Activated T-cell treated with anti-CD3 and anti-CD28 coated beads, Interleukin-2, amount 50 U/mL, for 72 hours (primary cell): ENCODE measurements at places on chromosomes 1 and 21. TPM values are rescaled to one million over a fixed set of nuclear protein-coding genes. Genes with fewer than 3 reads are reported as not detected.
A peak's percentile ranks its signal among the peaks of the same experiment; 100 is the strongest.

The BARHL2 gene
- total RNA-seq = not detected

GRCh38 chr21:46457801-46458314, 833 bp upstream of the DIP2A start:
- H3K4me3 ChIP-seq = peak overlapping the region; percentile 91
- H3K27me3 ChIP-seq = no peaks in the 10 kb centered on the region
- H3K36me3 ChIP-seq = peaks cover 16% of the 10 kb centered on the region
- H3K4me1 ChIP-seq = peaks cover 53% of the 10 kb centered on the region

DNA sequence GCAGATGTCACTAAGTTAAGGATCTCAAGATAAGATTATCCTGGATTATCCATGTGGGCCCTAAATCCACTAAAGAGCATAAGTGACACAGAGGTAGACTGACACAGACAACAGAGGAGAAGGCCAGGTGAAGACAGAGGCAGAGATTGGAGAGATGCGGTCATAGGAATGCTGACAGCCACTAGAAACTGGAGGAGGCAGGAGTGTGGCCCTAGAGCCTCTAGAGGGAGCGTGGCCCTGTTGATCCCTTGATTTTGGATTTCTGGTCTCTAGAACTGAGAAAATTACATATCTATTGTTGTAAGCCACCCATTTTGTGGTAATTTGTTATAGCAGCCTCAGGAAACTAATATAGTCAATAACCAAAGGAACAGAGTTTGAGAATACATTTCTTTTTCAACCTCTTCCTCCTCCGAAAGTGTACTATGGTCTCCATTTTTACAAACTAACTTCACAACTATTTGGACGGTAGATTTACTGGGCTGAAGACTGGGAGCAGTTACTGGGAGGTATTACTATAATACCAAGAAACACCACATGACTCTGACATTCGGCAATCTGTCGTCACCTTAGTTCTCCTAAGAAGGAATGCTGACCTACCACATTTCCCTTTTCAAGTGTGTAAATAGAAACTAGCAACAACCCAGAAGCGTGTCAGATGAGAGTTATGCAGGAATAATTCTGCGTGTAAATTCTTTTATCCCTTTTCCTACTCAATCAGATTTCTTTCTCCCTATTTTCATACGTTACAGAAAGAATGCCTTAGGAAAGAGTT, 116.0 kb upstream of the ZNHIT6 start:
- H3K4me1 ChIP-seq = no peaks in the 10 kb centered on the region
- H3K36me3 ChIP-seq = no peaks in the 10 kb centered on the region
- H3K27ac ChIP-seq = no peak overlapping the region
- no peak for DNase-seq

- H3K27ac ChIP-seq = no peak within 1 kb of the TSS
- H3K4me1 ChIP-seq = peaks cover 51% of the 10 kb centered on the region
- peak; percentile 47 for DNase-seq
- H3K36me3 ChIP-seq = no peaks in the 10 kb centered on the region
- peak within 1 kb of the TSS; percentile 56 for H3K4me3 ChIP-seq
Measured at GRCh38 chr1:173206816-173207568, at the start of gene TNFSF4. TNFSF4 (minus strand) TSS chr1:173207331; CDS start chr1:173207176, 155 bp downstream.

DNA sequence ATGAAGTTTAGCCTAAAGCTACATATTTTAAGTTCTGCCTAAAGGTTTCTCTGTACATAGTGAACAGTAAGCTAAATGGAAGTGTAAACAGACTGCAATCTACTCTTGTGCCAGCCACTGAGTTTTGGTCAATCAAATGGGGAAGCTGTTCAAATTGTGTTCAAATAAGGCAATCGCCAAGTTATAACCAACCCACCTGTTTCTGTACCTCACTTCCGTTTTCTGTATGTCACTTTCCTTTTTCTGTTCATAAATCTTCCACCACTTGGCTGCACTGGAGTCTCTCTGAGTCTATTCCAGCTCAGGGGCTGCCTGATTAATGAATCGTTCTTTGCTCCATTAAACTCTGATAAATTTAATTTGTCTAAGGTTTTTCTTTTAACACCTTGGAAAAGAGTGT, 10.8 kb upstream of the THEM4 start:
- H3K4me3 ChIP-seq = peak overlapping the region; percentile 29
- no peak overlapping the region for H3K27ac ChIP-seq
- H3K27me3 ChIP-seq = no peaks in the 10 kb centered on the region
- no peaks in the 10 kb centered on the region for H3K36me3 ChIP-seq

- no peaks in the 10 kb centered on the region for H3K27me3 ChIP-seq
- H3K36me3 ChIP-seq = peaks cover 3% of the 10 kb centered on the region
- no peak overlapping the region for H3K4me3 ChIP-seq
- no peak for DNase-seq
- no peak overlapping the region for H3K27ac ChIP-seq
Measured at GRCh38 chr1:246147524-246148461, 359.3 kb downstream of the SMYD3 start.

DNA sequence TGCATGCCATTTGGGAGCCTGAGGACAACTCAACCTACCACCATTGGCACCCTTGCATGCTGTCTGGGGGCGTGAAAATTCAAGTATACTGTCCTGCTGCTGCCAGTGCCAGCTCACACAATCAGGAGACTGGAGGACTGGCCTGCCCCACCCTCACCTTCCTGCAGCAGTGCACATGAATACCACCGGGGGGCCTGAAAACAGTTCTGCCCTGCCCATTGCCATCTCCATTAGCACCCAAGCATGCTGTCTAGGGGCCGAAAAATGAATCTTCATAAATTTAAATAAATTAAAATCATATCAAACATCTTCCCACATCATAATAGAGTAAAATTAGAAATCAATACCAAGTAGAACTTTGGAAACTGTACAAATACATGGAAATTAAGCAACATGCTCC, 322.1 kb upstream of the TMPRSS15 start:
- H3K4me1 ChIP-seq = no peaks in the 10 kb centered on the region
- H3K36me3 ChIP-seq = no peaks in the 10 kb centered on the region
- no peaks in the 10 kb centered on the region for H3K27me3 ChIP-seq
- H3K27ac ChIP-seq = no peak overlapping the region
- DNase-seq = no peak
- no peak overlapping the region for H3K4me3 ChIP-seq

GRCh38 chr1:9035226-9035625, 9.0 kb upstream of the SLC2A7 start:
- peaks cover 18% of the 10 kb centered on the region for H3K27me3 ChIP-seq
- H3K4me3 ChIP-seq = no peak overlapping the region
- H3K27ac ChIP-seq = no peak overlapping the region
- peaks cover 5% of the 10 kb centered on the region for H3K36me3 ChIP-seq
- DNase-seq = no peak

DNA sequence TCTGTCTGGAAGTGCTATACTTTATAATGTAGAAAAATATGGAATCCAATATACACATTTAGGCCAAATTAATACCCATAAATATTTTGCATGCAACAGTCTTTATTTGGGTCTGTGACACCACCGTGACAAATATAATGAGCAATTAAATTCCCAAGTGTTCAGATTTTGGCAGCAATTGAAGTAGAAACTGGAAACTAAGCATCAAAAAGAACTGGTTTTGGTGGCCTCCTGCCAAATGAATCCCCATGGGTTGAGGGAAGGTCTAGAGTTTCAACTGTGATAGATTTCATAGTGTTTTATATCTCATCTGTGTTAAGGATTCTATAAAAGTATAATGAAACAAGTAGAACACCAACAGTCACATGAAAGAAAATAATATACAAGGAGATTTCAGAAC, 88.4 kb downstream of the DPYD start:
- no peak for DNase-seq
- no peaks in the 10 kb centered on the region for H3K4me1 ChIP-seq
- no peaks in the 10 kb centered on the region for H3K36me3 ChIP-seq
- no peak overlapping the region for H3K4me3 ChIP-seq
- no peak overlapping the region for H3K27ac ChIP-seq

GRCh38 chr1:24849672-24850295, 80.3 kb downstream of the RUNX3 start:
- DNase-seq = no peak
- no peaks in the 10 kb centered on the region for H3K36me3 ChIP-seq
- no peak overlapping the region for H3K27ac ChIP-seq
- H3K4me3 ChIP-seq = peak overlapping the region; percentile 80
- peaks cover 16% of the 10 kb centered on the region for H3K4me1 ChIP-seq

- peaks cover 54% of the 10 kb centered on the region for H3K4me1 ChIP-seq
- peak; percentile 60 for DNase-seq
- no peaks in the 10 kb centered on the region for H3K36me3 ChIP-seq
- H3K27me3 ChIP-seq = no peaks in the 10 kb centered on the region
- H3K27ac ChIP-seq = peak overlapping the region; percentile 95
Measured at GRCh38 chr1:22031214-22031962, 21.1 kb upstream of the CDC42 start.

The CRYAA gene
- not detected for total RNA-seq

The AMY1B gene
- total RNA-seq = not detected

GRCh38 chr1:15764890-15765289, 6.3 kb downstream of the FBLIM1 start:
- peaks cover 15% of the 10 kb centered on the region for H3K27me3 ChIP-seq
- DNase-seq = no peak
- H3K36me3 ChIP-seq = no peaks in the 10 kb centered on the region

GRCh38 chr1:171898941-171899340, 57.6 kb downstream of the DNM3 start:
- no peak overlapping the region for H3K27ac ChIP-seq
- no peak overlapping the region for H3K4me3 ChIP-seq
- no peaks in the 10 kb centered on the region for H3K27me3 ChIP-seq
- no peak for DNase-seq
- H3K4me1 ChIP-seq = peaks cover 6% of the 10 kb centered on the region
- no peaks in the 10 kb centered on the region for H3K36me3 ChIP-seq

- peak overlapping the region; percentile 90 for H3K27ac ChIP-seq
- peak; percentile 36 for DNase-seq
- H3K4me3 ChIP-seq = peak overlapping the region; percentile 95
- H3K27me3 ChIP-seq = no peaks in the 10 kb centered on the region
- H3K4me1 ChIP-seq = peaks cover 86% of the 10 kb centered on the region
Measured at GRCh38 chr1:211327346-211327921, 801 bp downstream of the TRAF5 start.

DNA sequence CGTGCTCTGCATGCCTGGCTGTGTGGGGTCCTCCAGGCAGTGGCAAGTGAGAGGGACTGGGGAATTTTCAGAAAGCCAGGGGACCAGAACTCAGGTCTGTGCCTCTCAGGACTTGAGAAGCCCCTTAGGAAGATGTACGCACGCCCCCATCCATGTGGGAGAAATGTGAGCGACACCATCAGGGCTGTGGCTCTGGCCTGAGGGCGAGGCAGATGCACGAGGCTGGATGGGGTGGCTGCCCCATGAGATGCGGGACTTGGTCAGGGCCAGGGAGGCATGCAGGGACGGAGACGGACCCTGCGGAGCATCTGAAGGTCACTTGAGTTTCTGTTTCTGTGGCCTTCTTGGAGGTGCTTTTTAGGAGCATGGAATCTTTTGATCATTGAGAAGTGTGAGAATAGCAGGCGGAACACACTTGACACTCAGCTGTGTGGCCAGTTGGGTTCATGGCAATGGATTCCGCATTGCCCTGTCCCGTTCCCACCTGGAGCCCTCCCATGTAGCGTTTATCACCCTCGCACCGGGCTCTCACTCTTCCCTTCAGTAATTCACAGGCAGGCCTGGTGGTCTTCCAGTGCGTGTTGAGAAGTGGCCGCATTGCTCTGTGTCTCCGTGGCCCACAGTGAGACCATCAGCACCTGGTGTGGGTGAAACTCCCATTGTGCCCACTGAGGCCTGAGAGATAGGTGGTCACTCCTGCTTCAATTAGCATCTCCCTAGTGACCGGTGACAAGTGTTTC, 30.7 kb upstream of the ACTRT2 start:
- H3K36me3 ChIP-seq = peaks cover 2% of the 10 kb centered on the region
- no peak for DNase-seq
- H3K27me3 ChIP-seq = peaks cover 10% of the 10 kb centered on the region
- H3K27ac ChIP-seq = no peak overlapping the region
- no peak overlapping the region for H3K4me3 ChIP-seq

GRCh38 chr1:65469889-65470340, 49.4 kb downstream of the LEPR start:
- H3K4me3 ChIP-seq = no peak overlapping the region
- H3K27me3 ChIP-seq = no peaks in the 10 kb centered on the region
- H3K36me3 ChIP-seq = no peaks in the 10 kb centered on the region
- no peak for DNase-seq
